ENCODE measurements at places on chromosomes 5 and 9.

DNA sequence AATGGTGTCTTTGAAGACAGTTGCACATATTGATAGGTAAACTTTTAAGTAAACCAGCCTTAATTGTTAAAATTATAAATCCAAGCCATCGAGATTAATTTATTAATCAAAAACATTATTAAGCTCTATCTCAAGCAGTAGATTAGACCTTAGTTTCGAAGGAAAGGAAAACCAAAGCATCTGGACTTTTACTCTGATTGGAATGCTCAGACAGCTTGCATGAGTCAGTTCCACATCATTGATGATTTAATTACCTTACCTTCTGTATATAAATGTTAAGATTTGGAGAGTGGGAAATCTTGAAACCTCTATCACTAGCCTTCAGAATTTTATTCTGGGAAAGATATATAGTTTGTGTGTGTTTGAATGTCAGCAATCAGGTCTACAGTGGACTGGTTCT is 23.9 kb downstream of the DCP2 start:
- DNase-seq: no peak

GRCh38 chr5:122258241-122258640 is 53.8 kb upstream of the SNCAIP start:
- no peak for DNase-seq

DNA sequence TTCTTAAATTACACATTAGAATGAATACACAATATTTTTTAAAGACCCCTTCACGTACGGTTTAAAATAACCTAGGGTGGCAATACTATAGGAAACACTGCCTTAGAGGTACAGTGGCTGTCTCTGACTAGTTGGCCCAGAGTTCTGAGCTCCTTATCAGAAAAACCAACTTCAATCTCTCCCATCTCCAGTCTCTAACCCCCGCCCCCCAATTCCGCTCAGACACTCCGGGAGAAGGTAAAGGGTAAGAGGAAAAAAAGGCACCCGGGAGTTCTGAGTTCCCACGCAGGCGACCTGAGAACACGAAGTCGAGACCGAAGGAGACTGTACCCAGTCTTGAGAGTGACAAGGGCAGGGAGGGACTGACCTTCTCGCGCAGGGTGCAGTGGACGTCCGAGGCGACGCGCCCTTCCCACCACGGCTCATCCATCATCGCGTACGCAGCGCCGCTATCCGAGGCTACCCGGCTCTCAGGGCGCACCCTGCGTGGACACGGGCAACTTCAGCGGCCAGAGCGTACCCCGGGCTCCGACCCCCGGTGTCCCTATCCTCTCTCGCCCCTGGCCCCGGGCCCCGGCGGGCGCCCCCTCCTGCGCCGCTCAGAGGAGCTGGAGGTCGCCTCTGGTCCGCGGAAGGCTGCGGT is 752 bp downstream of the CCNJL start:
- DNase-seq: no peak

GRCh38 chr9:88692827-88693226 is 157.8 kb downstream of the NXNL2 start:
- DNase-seq: no peak

- DNase-seq: no peak
Measured at GRCh38 chr9:88773627-88774244, 217.5 kb upstream of the S1PR3 start.

DNA sequence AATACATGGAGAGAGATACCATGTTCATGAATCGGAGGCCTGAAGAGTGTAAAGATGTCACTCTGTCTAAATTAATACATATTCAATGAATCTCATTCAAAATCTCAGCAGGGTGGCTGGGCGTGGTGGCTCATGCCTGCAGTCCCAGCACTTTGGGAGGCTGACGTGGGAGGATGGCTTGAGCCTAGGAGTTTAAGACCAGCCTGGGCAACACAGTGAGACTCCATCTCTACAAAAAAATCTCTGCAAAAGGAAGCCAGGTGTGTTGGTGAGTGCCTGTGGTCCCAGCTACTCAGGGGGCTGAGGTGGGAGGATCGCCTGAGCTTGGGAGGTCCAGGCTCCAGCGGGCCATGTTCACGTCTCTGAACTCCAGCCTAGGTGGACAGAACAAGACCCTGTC is 49.7 kb downstream of the COL23A1 start:
- no peak for DNase-seq

GRCh38 chr9:103755986-103756385 is 338.1 kb upstream of the SMC2 start:
- no peak for DNase-seq

DNA sequence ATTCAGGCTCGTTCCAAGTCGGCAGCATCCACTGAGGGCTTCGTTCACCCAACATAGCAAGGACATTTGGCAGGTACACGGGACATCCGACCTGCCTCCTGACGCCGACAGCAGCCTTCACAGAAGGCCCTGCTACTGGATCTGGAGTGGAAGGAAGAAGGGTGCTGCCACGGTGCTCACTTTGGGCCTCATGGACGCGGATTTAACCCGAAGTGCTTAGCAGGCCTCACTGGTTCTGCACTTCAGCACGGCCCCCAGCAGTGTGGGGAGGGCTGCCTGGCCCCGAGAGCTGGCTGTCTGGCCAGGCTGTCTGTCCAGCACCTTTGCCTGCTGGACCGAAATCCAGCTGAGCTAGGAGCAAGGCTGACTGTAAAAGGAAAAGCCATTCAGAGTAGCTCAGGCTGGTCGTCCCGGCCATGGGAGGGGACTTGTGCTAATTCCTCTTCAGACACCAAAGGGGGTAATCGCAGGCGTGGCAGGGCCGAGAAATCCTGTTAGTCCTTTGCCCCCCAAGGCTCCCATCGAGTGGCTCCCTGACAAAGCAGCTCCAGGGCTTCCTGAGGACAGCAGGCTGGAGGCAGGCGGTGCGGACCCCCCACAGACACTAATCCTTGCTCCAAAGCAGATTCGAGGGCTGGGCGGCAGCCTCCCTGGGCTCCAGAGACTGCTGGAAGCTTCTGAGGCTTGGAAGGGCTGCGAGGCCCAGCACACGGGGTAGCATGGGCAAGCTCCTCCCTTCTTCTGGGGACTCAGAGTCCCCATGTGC is 11.1 kb upstream of the RXRA start:
- no peak for DNase-seq

DNA sequence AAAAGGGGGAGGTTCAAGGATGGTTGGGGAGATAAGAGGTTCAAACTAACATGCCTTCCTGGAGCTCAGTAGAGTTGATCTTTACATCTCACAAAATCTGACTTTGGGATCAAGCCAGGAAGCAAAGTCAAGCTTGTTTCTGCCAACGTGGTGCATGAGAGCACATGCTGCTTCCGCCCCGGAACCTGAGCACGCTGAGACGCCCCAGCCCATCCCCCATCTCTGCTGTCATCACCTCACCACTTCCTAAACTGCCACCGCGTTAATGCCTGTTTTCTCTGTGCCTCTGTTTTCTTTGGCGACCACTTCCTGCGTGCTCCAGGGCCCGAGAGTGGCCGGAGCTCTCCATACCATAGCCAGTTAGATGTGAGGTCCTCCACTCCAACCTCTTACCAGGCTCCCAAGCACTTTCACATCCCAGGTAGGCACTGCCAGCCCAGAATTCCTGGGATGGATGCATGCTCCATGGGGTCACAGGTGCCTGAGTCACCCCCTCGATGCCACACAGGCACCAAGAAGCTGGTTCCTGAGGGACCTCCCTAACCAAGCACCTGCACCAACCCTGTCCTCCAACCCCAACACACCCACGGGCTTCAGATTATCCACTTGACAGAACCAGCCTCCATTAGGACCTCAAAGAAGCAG is 31.2 kb upstream of the AFAP1L1 start:
- DNase-seq: peak; percentile 14

GRCh38 chr5:173602423-173602822 is 14.0 kb downstream of the BOD1 start:
- DNase-seq: no peak

Data from esophagus squamous epithelium (tissue), 5 donors.